ENCODE measurements at places on chromosomes 1 and 21. TPM values are rescaled to one million over a fixed set of nuclear protein-coding genes. Genes with fewer than 3 reads are reported as not detected.

The JAM2 gene
- 38.2 TPM for total RNA-seq

The NUP210L gene
- total RNA-seq, result 0.30 TPM

The COL9A2 gene
- 0.24 TPM for total RNA-seq

The OR2G6 gene
- total RNA-seq, result not detected

The KCNJ10 gene
- total RNA-seq, result not detected

The HSPA6 gene
- 1.1 TPM for total RNA-seq

The SLC45A1 gene
- total RNA-seq, result 2.5 TPM

The KANK4 gene
- total RNA-seq, result 0.95 TPM

The ADCY10 gene
- total RNA-seq, result not detected

The DNASE2B gene
- not detected for total RNA-seq

The LENEP gene
- not detected for total RNA-seq

The C1orf105 gene
- 25.2 TPM for total RNA-seq

The TMPRSS15 gene
- not detected for total RNA-seq

The C1orf167 gene
- total RNA-seq, result 5.0 TPM

The LIN28A gene
- not detected for total RNA-seq

The C1orf94 gene
- not detected for total RNA-seq

The ADORA1 gene
- 19.0 TPM for total RNA-seq

The SIK1 gene
- 4.6 TPM for total RNA-seq

The FCN3 gene
- 20.7 TPM for total RNA-seq

The FBXO44 gene
- total RNA-seq, result 19.0 TPM

The NOS1AP gene
- total RNA-seq, result 3.5 TPM

The SPRR4 gene
- not detected for total RNA-seq

The ZFP69 gene
- total RNA-seq, result 1.8 TPM

Data from Right ventricle myocardium inferior (tissue), 1 donor.